Vagina (tissue), 2 donors: ENCODE measurements at places on chromosomes 16 and 17.

DNA sequence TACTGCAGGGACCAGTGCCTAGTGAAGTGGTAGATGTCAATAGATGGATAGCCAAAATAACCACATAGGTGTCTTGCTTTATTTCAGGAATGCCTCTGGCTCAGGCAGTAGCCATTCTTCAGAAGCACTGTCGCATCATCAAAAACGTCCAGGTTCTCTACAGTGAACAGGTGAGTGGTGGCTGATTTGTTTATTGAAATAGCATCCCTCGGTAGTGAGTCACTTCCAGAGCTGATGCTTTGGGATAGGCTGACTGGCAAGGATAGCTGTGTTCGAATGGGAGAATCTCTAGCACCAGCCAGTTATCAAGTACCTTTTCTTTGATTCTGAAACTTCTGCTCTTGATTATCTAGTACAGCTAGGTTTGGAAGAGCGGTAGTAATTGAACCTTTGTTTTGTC is 10.3 kb downstream of the PHAF1 start:
- no peak for DNase-seq

DNA sequence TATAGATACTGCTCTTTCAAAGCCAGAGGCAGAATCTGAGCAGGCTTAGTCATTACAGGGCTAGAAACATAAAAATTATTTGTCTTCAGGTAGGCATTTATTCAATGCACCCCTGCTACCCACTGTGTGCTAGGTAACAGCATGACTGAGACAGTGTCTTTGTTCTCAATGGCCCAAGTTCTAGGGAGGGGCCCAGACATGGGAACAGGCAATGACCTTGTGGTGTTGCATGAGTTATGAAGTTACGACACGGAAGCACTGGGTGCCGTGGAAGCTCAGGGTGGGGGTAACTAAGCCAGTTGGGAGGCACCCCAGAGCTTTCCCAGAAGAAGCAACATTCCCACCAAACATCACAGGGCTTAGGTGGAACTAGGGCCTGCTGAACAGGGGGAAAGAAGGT is 87.0 kb downstream of the CPPED1 start:
- DNase-seq, result no peak

DNA sequence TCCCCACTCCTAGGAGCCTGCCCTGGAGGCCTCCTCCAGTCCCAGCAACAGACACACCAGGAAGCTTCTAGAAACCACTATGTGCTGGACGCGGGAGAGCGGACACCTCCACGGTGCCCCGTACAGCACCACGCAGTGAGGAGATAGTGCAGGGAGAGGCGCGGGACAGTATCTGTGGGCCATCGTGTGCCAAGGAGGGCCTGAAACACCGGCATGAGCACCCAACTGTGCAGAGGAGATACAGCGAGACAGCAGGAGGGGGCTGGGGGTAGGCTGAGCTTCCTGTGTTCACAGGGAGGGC is 57.7 kb downstream of the ZNF778 start:
- DNase-seq, result no peak

- no peak for DNase-seq
Measured at GRCh38 chr17:50627782-50628601, 6.7 kb upstream of the ABCC3 start.

GRCh38 chr16:55955845-55956244 is 80.7 kb upstream of the CES5A start:
- DNase-seq, result no peak

GRCh38 chr16:7423434-7424044 is 90.9 kb downstream of the RBFOX1 start:
- no peak for DNase-seq

GRCh38 chr16:89620406-89620841 is 7.0 kb downstream of the DPEP1 start:
- no peak for DNase-seq

DNA sequence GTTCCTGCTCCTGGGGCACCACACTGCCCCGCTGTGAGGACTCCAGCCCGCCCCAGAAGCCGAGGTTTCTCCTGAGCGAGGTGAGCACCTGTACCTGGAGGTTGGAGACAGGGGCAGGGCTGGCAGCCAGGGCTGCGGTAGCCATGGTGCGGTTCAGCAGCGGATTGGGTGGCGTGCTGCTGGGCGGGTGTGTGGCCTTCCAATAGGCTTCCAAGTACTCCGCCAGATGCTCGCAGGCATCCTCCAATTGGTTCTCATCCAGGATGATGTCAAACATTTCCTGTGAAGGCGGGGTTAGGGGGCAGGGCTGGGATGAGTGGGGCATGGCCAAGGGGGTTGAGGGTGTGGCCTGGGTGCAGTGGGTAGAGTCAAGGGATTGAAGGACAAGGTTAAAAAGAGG is 11.3 kb upstream of the ARL5C start:
- DNase-seq, result no peak
